ENCODE measurements at places on chromosomes 2 and 18.

GRCh38 chr18:75810516-75810915 lies 383.0 kb upstream of the SMIM21 start:
- no peak for DNase-seq

DNA sequence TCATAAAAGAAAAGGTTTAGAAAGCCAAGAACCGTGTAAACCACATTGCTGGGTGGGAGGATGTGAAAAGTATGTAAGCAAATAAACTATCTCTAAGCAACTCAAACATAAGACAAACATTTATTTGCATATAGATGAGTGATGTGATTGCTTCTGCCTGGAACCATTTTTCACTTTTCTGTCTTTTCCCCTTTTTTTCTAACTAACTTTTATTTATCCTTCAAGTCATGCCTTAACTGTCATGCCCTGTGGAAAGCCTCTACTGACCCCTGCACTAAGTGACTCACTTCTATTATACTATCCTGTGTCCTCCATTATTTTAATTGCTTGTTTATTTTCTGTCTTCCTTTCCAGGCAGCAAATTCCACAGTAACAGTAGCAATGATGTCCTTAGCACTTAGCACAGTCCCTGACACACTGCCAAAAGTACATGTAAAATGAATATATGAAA lies 87.5 kb upstream of the CTAGE1 start:
- no peak for DNase-seq

GRCh38 chr2:115610888-115611287 lies 1168.4 kb downstream of the DPP10 start:
- DNase-seq = no peak

- DNase-seq = no peak
Measured at GRCh38 chr2:28437149-28437835, 44.6 kb downstream of the FOSL2 start.

GRCh38 chr18:67232406-67232805 lies 284.1 kb downstream of the DSEL start:
- DNase-seq = peak; percentile 20

GRCh38 chr2:189074506-189074905 lies 100.3 kb downstream of the COL3A1 start:
- no peak for DNase-seq

DNA sequence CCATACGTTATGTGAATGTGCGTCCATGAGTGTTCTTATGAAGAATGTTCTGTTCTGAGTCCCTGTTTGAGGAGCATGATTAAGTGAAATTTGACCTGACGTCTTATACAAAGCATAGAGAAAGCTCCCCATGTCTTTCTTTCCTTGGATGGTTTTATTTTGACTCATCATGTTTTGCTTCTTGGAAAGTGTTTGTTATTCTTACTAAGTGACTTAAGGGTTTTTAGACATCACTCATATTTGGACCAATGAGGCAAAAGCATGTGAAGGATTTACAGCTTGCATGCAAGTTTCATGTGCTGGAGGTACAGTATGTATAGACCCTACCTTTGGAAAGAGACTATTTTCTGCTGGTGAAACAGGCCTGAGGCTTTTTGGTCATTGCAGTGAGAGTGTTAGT lies 33.5 kb upstream of the ZEB2 start:
- DNase-seq = no peak

- no peak for DNase-seq
Measured at GRCh38 chr2:107712857-107713256, 113.8 kb upstream of the RGPD4 start.

- no peak for DNase-seq
Measured at GRCh38 chr2:38602136-38602731, 494 bp downstream of the HNRNPLL start.

DNA sequence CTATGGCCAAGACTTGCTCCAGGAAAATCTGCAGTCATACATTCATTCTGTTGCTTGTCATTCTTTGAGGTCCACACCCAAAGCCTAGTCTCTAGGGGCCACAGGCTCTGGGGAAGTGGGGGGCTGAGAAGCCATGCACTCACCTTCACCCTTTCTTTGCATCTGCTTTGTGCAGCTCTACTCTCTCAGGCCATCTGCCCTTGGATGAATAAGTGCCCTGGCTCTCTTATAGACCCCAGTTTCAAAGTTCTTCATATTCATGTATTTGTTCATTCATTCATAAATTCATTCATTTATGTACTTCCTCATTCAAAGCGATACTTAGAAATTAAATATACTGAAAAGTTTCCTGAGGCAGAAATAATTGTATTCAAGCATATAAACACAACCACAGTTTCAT lies 130.3 kb upstream of the FAM98A start:
- no peak for DNase-seq

DNA sequence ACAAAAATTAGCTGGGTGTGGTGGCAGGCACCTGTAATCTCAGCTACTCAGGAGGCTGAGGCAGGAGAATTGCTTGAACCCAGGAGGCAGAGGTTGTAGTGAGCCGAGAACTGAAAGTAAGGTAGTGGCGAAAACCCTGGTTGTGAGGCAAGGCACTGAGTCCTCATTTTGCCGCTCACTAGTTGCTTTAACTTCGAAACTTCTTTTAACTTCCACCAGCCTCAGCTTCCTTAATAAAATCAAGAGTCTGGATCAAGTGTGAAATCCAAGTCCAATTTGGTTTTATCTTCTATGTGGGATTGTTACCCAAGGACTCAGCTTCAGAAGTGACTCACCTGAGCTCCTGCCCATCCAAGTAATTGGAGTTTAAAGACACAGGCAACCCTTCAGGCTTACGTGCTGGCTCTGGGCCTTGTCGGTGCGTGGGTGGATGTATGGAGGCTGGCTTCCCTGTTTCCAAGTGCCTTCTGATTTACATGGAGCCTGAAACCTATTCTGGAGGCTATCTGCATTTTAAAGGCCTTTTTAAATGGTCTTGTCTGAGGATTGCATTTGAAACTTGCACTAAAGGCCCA lies 374.2 kb upstream of the ID2 start:
- DNase-seq = no peak

- no peak for DNase-seq
Measured at GRCh38 chr2:209305746-209306196, 118.1 kb upstream of the MAP2 start.

DNA sequence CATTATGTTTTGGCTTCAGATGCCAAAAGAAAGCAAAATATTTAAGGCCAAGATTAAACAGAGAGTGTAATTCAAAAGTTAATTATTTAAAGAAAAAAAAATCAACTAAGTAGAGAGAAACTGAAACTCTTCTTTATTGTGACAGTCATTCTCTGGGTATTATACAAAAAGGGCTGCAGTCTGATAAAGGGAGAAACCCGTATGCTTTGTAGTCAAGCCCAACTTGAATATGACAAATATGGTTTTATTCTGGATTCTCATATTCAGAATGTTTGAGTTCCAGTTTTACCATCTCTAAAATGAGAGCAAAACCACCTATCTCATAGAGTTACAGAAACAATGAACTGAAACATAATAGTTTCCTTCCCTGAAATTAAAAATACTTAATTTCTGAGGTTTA lies 8.2 kb downstream of the CDH2 start:
- DNase-seq = no peak

GRCh38 chr18:22174341-22175145 lies 5.2 kb downstream of the GATA6 start:
- no peak for DNase-seq
